Brain pericyte (primary cell): ENCODE measurements at places on chromosomes 2 and 18.

GRCh38 chr18:60235164-60235563, 137.4 kb downstream of the MC4R start:
- DNase-seq = no peak

DNA sequence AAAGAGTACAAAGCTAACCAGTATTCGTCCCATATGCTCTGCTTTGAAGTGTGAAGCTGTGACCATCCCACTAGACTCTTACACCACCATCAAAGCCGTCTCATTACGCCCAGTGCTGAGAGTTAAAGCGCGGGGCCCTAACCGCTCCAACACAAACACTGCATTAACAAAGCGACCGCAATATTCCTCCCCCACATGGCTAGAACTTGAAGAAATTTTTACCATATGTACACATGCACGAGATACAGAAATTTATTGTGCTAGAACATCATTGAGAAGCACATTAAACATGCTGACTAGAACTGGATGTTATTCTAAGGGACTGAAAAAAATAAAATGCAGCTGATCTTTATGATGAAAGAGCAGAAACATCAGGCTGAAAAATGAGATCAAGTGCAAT, 20.5 kb downstream of the FTCDNL1 start:
- no peak for DNase-seq

- no peak for DNase-seq
These were observed 8.3 kb downstream of the DTYMK start for GRCh38 chr2:241678307-241678706.

DNA sequence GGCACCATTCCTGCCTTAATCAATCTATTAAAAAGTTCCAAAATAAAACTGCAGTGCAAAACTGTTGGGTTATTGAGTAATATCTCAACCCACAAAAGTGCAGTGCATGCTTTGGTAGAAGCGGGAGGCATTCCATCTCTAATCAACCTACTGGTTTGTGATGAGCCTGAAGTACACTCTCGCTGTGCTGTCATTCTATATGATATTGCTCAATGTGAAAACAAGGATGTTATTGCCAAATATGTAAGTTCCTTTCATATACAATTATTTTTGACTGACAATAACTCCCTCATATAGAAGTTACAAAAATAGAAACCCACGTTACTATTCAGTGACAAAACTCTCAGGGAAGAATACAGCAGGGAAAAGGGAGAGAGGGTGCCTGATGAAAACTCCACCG, 43.0 kb downstream of the OSGEPL1 start:
- DNase-seq = no peak

GRCh38 chr18:6885006-6885481, 155.5 kb downstream of the ARHGAP28 start:
- DNase-seq = no peak

- DNase-seq = no peak
These were observed 83.7 kb upstream of the ZNF397 start for GRCh38 chr18:35157181-35157580.

GRCh38 chr18:57073501-57074187, 73.2 kb upstream of the BOD1L2 start:
- no peak for DNase-seq

DNA sequence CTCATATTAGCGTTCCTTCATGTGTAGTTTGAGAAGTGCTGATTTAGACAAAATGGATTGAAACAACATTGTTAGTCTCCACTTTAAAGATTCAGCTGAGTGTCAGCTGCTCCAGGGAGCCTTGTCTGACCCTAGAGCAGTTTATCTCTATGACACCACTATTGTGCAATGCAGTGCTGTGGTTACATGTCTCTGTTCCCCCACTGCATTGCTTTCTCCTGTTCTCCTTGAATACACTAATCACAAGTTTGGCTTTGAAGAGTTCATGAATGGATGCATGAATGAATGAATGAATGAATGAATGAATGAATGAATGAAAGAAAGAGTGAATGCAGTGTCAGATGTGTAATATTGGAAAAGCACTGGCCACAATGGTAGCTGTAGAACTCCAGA, 38.3 kb downstream of the GCG start:
- DNase-seq = no peak

DNA sequence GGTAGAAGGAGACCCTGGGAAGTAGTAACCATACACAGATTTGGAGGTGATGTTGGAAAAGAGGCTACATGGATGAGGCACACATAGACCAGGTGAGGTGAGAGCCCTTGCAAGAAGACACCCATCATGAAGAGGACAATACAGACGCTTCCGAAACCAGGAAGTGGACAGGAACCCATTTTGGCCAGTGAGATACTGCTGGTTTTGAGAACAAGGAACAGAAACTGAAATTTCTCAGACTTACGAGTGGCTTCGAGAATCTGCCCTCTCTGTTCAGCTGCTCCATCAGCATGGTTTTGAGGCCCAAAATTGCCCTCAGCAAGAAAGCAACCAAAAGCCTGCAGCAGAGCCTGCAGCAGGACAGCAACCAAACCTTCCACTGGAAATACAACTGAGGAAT, 479.1 kb upstream of the NRXN1 start:
- DNase-seq = no peak

- DNase-seq = no peak
These were observed 69.5 kb upstream of the TMEM18 start for GRCh38 chr2:746697-747096.

- DNase-seq = no peak
These were observed 203.8 kb upstream of the CDH7 start for GRCh38 chr18:65547046-65547445.

DNA sequence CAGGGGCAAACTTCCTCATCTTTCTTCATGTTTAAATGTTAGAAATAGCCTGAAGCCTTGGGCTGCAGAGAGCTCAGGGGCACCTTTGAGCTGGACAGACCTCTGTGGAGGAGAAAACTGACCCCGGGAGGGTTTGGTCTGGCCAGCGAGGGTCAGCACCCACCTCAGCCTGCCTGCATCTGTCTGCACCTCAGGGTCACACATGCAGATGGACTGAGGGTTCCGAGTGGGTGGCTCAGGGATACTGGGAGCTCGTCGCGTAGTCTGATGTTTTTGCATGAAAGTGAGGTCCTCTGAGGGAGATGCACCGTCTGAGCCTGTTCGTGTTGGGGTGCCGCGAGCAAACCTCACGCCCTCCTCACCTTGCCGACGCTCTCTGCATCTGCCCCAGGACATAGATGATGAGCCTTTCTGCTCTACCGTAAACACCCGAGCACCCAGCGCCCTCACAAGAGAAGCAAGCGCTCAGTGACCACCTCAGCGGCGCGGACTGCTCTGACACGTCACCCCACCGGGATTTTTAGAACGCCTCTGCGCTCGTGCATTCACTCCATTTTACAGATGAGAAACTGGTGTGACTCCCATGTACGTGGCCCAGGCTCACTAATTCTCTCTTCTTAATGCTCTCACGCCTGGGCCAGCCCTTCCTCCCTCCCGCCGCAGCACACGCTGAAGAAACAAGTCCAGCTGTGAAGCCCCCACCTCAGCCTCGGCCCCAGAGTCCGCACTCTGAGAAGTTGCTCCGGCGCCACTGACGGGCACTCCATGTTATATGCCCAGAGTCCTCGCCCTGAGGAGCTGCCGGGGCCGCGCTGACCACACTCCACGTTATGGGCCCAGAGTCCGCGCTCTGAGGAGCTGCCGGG, 9.5 kb downstream of the KCNG2 start:
- DNase-seq = no peak

DNA sequence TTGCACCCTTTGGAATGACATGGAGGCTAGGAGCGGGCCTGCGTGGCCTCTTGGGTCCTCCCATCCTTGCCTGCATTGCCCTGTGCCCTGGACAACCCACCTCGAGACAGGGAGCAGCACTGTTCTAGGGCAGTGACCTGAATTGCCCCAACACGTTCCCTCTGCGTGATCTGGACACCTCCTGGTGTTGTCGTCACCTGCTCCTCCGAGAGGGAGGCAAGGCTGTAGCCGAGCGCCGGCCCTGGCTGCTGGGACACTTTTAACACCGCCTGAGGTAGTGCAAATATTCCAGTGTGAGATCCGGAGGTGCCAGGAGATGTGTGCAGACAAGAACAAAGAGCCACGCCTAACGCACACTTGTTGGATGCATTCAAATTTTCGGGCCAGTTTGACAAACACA, 131.5 kb downstream of the SMAD7 start:
- no peak for DNase-seq

GRCh38 chr2:46023165-46023854, 273.9 kb upstream of the EPAS1 start:
- no peak for DNase-seq

DNA sequence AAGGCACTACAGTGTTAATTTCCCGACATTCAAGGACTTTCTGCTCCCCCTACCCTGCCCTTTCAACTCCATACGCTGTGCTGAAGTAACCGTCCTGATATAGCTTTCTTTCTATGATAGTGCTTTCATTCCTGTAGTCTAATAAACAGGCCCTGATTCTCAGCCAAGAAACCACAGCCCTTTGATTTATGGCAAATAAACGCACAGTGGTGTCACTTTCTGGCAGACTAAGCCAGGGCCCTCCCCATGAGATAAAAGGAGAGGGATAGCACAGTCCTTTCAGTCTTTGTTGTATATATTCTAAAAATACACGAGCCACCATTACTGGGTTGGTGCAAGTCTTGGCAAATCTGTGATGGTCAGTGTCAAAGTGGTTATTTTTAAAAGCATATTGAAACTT, 291.2 kb downstream of the ALPK2 start:
- DNase-seq = no peak

DNA sequence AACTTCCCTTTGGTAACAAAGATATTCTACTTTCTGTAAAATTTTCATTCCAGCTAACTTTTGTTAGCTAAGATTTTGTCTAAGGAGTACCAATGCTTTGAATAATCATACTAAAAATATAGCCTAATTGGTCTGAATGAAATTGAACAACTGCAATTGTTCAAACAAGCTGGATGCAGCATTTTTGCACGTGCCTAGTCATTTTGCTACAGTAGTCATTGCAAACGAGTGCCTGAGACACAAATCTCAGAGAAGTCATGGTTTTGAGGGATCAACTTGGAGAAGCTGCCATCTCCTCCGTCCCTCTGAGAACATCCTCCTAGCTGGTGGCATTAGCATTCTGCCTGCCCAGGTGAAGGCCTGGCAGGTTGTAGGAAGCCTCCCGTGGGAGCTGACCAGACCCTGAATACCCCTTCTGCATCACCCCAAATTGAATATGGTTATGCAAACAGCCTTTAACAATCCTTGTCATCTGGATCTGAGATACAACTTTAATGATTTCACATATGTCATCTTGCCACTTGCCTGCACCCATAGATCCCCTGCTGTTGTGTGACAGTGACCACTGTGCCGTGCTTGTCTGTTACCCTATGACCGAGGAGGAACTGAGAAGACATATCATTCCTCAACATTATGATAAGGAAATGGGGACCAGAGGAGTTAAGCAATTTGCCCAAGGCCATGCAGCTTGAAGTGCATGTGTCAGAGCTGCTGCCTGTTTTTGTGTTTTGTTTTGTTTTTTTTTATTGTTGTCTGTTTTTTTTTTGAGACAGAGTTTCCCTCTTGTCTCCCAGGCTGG, 29.1 kb upstream of the MGAT4A start:
- no peak for DNase-seq

GRCh38 chr2:69642709-69643601, 584 bp downstream of the AAK1 start:
- peak; percentile 44 for DNase-seq

GRCh38 chr2:222393733-222394267, 30.5 kb upstream of the SGPP2 start:
- DNase-seq = no peak

- DNase-seq = no peak
These were observed 72.8 kb downstream of the TNS1 start for GRCh38 chr2:217929757-217930707.

- DNase-seq = no peak
These were observed 98.5 kb upstream of the LRRTM1 start for GRCh38 chr2:80403081-80403480.

DNA sequence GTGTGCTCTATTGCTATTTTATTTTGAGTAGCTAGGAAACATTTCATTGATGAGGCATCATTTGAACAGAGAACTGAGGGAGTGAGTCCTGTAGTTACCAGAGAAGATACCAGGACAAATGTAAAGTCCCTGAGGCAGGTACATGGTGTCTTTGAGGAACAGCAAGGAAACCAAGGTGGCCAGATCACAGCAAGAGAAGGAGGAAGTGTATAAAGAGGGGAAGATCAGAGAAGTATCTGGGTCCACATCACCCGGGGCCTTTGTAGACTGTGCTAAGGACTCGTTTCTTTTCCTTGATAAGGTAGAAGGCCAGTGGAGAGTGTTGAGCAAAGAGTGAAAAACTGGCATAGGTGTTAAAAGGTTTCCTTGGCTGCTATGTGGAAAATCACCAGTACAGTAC, 34.8 kb upstream of the PLB1 start:
- no peak for DNase-seq

DNA sequence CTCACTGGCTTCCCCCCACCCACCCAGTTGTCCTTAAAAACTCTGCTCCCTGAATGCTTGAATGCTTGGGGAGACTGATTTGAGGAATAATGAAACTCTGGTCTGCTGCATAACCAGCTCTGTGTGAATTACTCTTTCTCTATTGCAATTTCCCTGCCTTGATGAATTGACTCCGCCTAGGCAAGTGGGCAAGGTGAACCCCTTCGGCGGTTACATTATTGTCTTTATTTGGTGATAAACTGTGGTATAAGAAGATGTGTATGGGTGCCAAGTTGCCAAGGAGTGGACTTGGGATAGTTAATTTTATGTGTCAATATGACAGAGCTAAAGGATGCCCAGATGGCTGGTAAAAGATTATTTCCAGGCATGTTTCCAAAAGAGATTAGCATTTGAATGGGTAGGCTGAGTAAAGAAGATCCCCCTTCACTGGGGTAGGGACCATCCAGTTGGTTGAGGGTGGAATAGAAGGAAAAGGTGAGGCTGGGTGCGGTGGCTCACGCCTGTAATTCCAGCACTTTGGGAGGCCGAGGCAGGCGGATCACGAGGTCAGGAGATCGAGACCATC, 98.5 kb upstream of the HAAO start:
- no peak for DNase-seq

GRCh38 chr2:213691351-213691750, 407.1 kb downstream of the SPAG16 start:
- no peak for DNase-seq

DNA sequence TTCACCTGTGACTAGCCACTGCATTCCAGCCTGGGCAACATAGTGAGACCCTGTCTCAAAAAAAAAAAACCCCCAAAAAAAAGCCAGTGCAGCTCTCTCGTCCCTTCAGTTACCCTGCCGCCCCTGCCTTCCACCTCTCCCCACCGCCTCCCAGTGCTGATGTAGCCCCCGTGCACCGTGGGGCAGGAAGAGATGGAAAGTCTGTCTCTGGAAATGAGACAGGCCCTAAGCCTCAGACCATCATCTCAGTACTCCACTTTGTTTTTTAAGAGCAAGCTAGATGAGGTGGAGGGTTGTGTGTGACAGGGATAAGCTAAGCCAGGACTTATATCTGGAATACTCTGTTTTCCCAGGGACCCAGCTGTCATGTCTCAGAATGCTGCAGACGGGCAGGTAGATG, 32.0 kb downstream of the MERTK start:
- DNase-seq = no peak

GRCh38 chr2:689237-689636, 12.0 kb upstream of the TMEM18 start:
- no peak for DNase-seq

- no peak for DNase-seq
These were observed 332.9 kb upstream of the RBMS1 start for GRCh38 chr2:160826496-160826895.

- DNase-seq = no peak
These were observed 27.9 kb downstream of the AOX1 start for GRCh38 chr2:200613692-200614091.
